Placental epithelial cell (primary cell): ENCODE measurements at places on chromosomes 3 and 15. TPM values are rescaled to one million over a fixed set of nuclear protein-coding genes. Genes with fewer than 3 reads are reported as not detected.

Gene WNT5A
- total RNA-seq: 2,076 and 2,720 TPM in 2 replicates

Gene PATL2
- total RNA-seq: 0.11 and 0.79 TPM in 2 replicates

Gene GOLGA6D
- not detected in 2 replicates for total RNA-seq

Gene LIPC
- total RNA-seq: not detected in 2 replicates

Gene EPHA3
- under 0.01 and 0.11 TPM in 2 replicates for total RNA-seq

Gene DPPA2
- not detected in 2 replicates for total RNA-seq

Gene ZNF860
- total RNA-seq: 4.3 and 7.3 TPM in 2 replicates

Gene IMPDH2
- total RNA-seq: 357 and 479 TPM in 2 replicates

Gene IL16
- under 0.01 and 0.43 TPM in 2 replicates for total RNA-seq

Gene C3orf20
- total RNA-seq: 0.11 TPM in 1 of 2 replicates, not detected in the other

Gene RYR3
- total RNA-seq: 0.98 and 2.4 TPM in 2 replicates
